ENCODE measurements at places on chromosomes 1 and 21.

GRCh38 chr1:64111787-64112186 lies 91.6 kb upstream of the UBE2U start:
- no peak for DNase-seq

DNA sequence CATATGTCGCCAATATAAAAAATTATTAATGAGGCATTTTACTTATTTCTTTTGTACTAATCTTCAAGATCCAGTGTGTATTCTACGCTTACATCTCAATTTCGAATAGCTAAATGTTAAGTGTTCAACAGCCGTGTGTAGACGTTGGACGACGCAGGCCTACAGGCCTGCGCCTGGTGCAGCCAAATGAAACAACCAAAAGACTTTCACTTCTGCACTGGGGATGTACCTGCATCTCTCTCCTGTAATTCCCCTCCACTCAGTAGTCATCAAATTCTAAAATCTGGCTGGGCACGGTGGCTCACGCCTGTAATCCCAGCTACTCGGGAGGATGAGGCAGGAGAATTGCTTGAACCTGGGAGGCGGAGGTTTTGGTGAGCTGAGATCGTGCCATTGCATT lies 76.8 kb upstream of the HNRNPU start:
- no peak for DNase-seq

GRCh38 chr1:49197081-49197480 lies 420.4 kb upstream of the BEND5 start:
- no peak for DNase-seq

GRCh38 chr21:36835383-36835795 lies 131.1 kb downstream of the HLCS start:
- DNase-seq = no peak

- no peak for DNase-seq
These were observed 148.1 kb downstream of the RGS7 start for GRCh38 chr1:241208910-241209379.

DNA sequence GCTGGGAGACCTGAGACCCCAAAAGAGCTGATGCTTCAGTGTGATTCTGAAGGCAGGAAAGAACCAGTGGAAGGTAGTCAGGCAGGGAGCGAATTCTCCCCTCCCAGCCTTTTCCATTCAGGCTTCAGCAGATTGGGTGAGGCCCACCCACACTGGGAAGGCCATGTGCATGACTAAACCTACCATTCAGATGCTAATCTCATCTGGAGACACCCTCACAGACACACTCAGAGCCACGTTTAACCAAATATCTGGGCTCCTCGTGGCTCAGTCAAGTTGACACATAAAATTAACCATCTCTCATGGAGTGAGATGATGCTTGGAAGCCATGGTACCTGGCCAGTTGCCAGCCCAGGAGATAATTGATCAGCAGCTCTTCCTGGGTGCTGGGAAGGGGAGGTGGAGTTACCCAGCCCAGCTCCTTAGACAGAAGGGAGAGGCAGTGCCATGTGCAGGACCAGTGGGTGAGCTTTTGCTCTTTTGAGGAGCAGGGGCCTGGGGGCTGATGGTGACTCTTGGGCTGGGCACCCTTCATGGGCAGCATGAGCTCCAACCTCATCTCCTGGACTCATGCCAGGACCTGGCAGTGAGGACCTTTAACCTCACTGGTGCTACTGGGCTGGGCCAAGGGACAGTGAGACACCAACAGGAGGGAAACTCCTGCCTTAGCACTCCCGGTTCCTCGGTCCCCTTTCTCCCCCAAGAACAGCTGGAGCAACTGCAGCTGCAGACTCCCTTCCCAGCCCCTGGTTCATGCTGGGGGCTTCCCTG lies 89.0 kb upstream of the ACTL8 start:
- DNase-seq = no peak

GRCh38 chr21:17359781-17360180 lies 153.1 kb upstream of the CXADR start:
- no peak for DNase-seq

DNA sequence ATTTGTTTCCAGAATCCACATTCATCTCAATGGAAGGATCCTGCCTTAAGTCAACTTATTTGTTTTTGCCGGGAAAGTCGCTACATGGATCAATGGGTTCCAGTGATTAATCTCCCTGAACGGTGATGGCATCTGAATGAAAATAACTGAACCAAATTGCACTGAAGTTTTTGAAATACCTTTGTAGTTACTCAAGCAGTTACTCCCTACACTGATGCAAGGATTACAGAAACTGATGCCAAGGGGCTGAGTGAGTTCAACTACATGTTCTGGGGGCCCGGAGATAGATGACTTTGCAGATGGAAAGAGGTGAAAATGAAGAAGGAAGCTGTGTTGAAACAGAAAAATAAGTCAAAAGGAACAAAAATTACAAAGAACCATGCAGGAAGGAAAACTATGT lies 2.6 kb downstream of the GADD45A start:
- peak; percentile 27 for DNase-seq

GRCh38 chr1:219761208-219761860 lies 148.4 kb upstream of the ZC3H11B start:
- no peak for DNase-seq

DNA sequence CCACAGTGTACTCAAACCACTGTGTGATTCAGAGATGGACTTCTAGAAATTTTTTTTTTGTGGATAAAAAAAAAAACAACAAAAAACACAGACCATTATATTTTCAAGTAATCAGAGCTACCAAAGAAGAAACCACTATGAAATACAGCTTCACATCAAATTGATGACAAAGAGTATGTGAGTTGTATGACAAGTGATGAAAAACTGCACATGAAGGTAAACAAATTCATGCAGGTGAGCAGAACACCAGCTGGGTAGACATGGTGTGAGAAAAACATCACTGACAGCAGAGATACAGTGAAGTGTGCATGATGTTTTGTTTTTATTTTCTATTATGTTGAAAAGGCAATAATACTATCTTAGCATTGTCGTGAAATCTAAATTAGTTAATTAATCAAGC lies 8.0 kb upstream of the PTPRC start:
- no peak for DNase-seq

Measured in inflammatory macrophage treated with lipopolysaccharide for 4 hours (primary cell).